ENCODE measurements at places on chromosomes 3 and 15.

- no peak for DNase-seq
Observed at GRCh38 chr3:52228751-52229291, 3.4 kb upstream of the TLR9 start.

DNA sequence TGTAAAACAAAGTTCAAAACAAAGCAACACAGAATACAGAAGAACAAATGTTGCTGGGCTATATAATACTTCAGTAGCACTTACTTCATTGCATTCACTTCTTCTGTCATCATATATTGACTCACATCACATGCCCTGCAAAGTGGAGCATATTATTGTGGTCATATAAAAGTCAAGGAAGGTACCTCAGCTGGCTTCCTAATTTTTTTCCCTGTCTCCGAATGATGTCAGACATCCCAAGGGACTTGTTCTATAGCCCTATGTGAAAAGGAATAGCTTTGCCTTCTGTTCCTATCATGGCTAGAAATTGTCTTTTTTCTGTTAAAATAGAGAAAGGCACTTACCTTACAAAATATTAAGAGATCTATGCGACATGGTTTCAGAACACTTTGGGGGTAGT, 109.4 kb downstream of the LRTM1 start:
- no peak for DNase-seq

DNA sequence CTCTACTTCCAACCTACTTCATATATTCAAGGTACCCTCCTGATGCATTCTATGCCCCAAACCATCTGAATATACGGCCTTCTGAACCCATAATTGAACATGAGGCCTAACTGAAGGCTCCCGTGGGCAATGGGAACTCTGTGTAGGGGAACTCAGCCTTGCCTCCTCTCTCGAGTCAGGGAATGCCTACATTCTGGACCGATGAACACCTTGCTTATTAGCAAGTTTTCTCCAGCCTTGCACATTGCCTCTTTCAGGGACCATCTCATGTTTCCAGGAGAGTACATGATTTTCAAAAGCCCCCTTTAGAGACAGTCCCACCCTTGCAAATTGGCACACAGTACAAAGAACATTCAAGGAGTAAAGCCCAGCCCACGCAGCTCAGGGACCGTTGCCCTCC, 26.3 kb upstream of the GALNT15 start:
- DNase-seq = no peak

DNA sequence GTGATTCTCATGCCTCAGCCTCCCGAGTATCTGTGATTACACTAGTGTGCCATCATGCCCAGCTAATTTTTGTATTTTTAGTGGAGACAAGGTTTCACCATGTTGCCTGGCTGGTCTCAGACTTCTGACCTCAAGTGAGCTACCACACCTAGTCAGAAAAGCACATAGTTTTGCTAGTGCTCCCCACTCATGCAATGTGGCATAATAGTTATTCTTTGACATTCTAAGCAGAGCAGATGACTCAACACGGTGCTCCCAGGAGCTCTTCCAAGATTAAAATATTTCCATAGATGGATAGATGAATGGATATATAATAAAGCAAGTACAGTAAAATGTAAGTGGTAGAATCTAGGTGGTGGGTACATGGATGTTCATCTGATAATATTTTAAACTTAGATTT, 53.1 kb upstream of the GK5 start:
- no peak for DNase-seq

DNA sequence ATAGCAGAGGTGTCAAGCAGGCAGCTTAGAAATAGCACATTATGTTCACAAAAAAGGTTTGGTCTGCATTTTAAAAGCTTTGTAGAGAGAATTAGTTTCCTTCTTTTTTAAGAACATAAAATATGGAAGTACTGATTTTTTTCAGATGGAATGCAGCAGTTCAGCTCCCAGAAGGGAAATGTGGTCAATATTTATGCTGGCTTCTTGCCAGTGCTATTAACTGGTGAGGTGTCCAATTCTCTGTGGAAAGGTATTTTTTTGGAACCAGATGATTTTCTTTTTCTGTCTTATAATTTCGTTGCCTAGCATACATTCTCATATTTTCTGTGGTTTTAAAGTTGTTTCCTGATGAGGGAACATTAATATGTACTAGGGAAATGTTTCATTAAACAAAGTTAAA, 211.4 kb upstream of the ZNF385D start:
- no peak for DNase-seq

GRCh38 chr3:143188881-143189280, 69.3 kb downstream of the CHST2 start:
- DNase-seq = no peak

- no peak for DNase-seq
Observed at GRCh38 chr15:63042877-63043334, 359 bp downstream of the TPM1 start.

DNA sequence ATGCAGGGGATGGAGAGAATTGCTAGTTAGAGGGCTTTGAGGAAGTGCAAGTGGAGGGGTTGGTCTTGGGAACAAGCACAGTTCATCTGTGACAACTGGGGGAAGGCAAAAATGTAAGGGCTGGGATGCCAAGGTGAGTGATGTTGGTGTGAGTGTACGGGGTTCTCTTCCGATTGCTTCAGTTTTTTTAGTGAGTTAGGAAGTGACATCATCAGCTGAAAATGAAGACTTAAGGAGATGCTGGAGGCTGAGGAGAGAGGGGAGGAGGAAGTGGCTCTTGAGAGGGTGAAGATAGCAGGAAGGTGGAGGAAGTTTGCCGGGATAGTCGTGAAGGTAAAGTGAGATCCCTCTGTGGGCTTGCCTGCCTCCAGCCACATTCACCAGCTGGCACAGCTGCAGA, 12.7 kb downstream of the TICRR start:
- peak; percentile 89 for DNase-seq

DNA sequence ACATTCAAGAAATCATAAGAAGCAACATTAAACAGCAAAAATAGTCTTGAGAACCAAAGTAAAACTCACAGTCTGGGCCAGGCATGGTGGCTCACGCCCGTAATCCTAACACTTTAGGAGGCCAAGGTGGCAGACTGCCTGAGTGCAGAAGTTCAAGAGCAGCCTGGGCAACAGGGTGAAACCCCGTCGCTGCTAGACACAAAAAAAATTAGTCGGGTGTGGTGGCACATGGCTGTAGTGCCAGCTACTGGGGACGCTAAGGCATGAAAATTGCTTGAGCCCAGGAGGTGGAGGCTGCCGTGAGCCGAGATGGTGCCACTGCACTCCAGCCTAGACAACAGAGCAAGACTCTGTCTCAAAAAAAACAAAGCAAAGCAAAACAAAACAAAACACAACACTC, 117.7 kb upstream of the GOLGA6L6 start:
- DNase-seq = no peak

DNA sequence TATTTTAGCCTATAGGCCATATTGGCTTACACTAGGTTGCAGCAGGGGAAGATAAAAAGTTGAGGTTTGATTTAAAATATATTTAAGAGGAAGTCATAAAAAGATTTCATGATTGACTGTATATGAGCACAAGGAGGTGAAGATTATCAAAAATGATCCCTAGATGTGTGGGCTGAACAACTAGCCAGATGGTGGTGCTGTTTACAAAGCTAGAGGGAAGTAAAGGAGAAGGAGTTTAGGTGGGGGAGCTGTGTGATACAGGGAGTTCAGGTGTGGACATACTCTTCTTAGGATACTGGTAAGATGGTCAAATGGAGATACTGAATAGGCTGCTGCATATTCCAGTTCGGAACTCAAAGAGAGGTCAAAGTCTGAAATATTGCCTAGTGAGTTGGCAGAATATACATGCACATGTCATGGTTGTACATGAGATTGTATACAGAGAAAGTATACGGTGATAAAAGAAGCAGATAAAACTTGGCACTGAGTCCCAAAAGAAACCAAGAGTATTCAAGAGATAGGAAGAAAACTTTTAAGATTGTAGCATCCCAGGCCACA, 727.8 kb downstream of the NLGN1 start:
- peak; percentile 40 for DNase-seq

DNA sequence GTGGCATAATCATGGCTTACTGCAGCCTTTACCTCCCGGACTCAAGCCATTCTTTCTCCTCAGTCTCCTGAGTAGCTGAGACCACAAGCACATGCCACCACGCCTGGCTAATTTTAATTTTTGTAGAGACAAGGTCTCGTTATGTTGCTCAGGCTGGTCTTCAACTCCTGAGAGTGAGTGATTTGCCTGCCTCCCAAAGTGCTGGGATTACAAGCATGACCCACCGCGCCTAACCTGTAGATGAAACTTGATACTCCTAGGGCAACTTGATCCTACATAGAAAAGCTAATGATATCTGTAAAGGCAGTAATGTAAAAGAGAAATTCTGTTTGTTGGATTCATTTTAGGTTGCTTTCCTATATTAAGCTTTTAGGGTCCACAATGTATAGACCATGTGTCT, 391.9 kb upstream of the THRB start:
- no peak for DNase-seq

GRCh38 chr3:66211779-66212178, 9.0 kb upstream of the SLC25A26 start:
- DNase-seq = no peak

GRCh38 chr3:13559764-13560525, 11.0 kb downstream of the FBLN2 start:
- no peak for DNase-seq

DNA sequence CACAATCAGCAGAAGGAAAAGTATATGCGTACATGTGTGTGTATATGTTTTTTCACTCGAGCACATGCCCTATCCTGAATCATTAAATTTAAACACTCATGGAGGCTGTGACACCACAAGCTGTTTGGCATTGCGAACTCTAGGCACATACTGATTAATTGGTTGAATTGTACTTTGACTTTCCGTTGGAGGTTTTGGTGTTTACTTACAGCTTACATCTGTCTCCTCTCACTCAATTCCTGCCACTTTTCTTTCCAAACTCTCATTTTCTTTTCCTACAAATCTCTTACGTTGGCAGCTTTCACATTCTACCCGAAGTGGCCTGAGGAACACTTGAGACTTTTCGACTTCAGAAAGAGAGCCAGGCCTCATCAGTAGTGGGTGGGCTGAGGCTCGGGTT, 434.1 kb upstream of the SEMA6D start:
- no peak for DNase-seq

DNA sequence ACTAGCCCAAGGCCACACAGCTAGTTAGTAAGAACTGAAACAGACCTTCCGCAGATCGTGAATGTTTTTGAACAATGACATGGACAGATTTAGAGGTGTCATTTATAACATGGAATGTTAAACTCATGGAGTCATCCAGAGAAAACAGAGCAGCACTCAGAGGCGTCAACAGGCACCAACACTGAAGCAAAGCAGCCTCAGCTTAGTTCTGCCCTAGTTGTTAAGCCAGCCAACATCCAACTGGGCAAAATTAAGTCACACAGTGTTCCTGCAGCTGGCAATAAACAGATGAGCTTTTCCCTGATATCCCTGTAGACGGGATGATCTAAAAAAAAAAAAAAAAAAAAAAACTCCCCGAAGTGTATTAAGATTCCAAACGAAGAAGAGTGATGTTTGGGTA, 13.6 kb downstream of the DCLK3 start:
- DNase-seq = no peak

- DNase-seq = no peak
Observed at GRCh38 chr3:184350618-184351017, 10.8 kb downstream of the CLCN2 start.

DNA sequence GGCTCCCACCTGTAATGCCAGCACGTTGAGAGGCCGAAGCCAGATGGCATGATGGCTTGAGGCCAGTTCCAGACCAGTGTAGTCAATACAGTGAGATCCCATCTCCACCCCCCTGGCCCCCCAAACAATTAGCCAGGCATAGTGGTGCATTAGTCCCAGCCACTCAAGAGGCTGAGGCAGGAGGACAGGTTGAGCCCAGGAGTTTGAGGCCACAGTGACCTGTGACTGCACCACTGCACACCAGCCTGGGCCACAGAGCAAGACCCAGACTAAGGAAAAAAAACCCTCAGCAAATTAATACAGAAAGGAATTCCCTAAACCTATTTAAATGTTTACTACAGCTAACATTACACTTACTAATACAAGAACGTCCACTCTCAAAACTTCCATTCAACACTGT, 424.6 kb downstream of the SHQ1 start:
- no peak for DNase-seq

GRCh38 chr3:32912046-32912445, 39.4 kb upstream of the CCR4 start:
- DNase-seq = peak; percentile 75

GRCh38 chr15:74311734-74312444, 55.6 kb downstream of the CYP11A1 start:
- no peak for DNase-seq

GRCh38 chr3:184289426-184289938, 9.6 kb upstream of the PSMD2 start:
- peak; percentile 55 for DNase-seq

DNA sequence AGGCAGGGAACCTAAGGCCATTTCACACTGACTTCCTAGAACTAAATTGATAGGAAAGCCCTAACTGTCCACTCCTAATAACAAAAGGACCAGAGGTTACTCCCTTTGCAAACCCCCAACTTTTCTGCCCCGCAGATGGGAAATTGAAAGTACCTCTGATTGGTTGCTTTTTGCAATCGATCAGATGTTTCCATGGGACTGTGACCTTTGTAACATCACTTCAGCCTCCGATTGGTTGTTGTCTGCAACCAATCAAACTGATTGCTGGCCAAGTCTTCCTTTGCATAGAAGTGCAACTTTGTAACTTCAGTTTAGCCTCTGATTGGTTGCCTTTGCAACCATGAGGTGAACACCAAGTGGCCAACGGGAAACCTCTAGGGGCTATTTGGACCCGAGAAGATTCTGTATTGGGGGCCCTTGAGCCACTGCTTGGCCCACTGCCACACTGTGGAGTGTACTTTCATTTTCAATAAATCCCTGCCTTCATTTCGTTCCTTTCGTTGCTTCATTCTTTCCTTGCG, 11.3 kb upstream of the KNL1 start:
- no peak for DNase-seq

DNA sequence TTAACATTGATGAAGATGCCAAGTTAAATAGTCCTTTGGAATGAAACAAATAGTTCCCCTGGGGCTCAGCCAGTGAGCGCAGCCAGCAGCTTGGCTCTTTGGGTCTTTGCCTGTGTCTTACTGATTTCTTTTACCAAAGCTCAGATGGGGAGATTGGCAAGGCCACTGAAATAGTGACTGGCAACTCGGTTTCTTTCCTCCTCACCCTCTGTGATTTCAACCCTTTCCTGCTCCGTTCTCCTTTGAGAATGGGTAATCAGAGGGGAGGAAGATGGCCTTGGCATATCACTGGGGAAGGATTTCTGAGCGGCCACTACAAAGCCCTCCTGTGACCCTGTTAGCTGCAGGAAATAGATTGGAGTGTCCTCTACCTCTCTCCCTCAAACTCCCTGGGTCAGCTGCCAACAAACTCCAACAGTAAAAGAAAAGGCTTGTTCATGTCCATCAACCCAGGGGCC, 337.1 kb upstream of the LRRFIP2 start:
- no peak for DNase-seq

- DNase-seq = no peak
Observed at GRCh38 chr3:145269106-145269505, 891.9 kb downstream of the PLOD2 start.
